ENCODE measurements at places on chromosomes 4 and X. TPM values are rescaled to one million over a fixed set of nuclear protein-coding genes. Genes with fewer than 3 reads are reported as not detected.
A peak's percentile ranks its signal among the peaks of the same experiment; 100 is the strongest.

The GDPD2 gene
- total RNA-seq: not detected

DNA sequence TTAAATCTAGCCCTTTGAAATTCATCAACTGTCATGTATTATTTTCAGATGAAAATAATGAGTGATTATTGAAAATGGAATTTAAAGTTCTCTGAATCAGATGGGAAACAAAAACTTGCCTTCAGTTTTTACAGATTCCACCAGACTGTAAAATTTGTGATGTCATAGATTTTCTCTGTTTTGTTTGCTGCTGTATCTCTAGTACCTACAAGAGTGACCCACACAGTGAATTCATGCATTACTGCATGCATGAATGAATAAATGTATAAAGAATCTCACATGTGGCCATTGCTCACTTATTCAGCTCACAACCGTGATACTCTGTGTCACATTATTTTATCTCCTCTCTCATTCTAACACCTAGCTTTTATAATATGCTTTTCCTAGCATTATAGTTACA lies 532.2 kb upstream of the AGA start:
- no peak for DNase-seq

The RAB9B gene
- 1.4 TPM for total RNA-seq

The CFAP99 gene
- not detected for total RNA-seq

The VSIG4 gene
- total RNA-seq: not detected

- DNase-seq: no peak
Measured at GRCh38 chr4:6183740-6184139, 16.6 kb downstream of the JAKMIP1 start.

DNA sequence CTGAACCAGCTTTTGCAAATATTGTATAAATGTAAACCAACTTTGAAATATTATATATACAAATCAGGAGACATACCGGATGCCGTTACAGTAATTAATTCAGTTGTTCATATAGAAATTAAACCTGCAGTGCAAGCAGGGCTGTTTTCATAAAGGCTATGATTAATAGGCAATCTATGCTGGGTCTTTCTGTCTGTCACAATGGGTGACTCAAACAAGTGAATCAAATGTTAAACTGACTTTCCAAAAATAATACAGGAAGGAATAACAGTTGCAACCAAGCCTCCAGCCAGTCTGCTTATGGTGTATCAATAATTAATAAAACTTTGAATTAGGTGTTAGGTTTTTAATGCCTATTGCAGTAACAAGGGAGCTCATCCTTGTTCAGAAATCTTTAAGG lies 43.9 kb downstream of the GABRB1 start:
- DNase-seq: no peak

The PABPC1L2B gene
- total RNA-seq: not detected

- DNase-seq: no peak
Measured at GRCh38 chr4:183503497-183504063, 1.3 kb upstream of the ING2 start.

- no peak for DNase-seq
Measured at GRCh38 chr4:153489856-153490558, 23.8 kb downstream of the TMEM131L start.

DNA sequence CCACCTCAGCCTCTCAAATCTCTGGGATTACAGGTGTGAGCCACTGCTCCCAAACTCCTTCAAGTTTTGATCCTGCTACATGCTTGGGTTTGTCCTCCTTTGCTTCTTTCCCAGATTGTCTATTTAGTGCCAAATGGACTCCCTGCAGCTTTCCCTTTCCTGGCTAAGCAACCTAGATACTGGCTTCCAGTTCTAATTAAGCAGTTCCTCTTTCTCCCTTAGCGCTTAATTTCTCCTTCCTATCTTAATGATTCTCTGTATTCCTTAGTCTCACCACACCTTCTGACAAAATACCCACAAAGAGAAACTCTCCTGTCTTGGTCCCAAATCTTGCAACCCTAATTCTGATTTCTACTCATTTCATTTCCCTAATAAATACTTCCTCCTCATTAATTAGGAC lies 7.8 kb downstream of the RXFP1 start:
- DNase-seq: no peak

The PAK3 gene
- total RNA-seq: 0.03 TPM

- no peak for DNase-seq
Measured at GRCh38 chrX:151970027-151970426, 4.4 kb downstream of the GABRE start.

- DNase-seq: no peak
Measured at GRCh38 chr4:39032218-39033085, at the start of gene TMEM156. TMEM156 (minus strand) TSS chr4:39032409; CDS start chr4:39032313, 96 bp downstream.

DNA sequence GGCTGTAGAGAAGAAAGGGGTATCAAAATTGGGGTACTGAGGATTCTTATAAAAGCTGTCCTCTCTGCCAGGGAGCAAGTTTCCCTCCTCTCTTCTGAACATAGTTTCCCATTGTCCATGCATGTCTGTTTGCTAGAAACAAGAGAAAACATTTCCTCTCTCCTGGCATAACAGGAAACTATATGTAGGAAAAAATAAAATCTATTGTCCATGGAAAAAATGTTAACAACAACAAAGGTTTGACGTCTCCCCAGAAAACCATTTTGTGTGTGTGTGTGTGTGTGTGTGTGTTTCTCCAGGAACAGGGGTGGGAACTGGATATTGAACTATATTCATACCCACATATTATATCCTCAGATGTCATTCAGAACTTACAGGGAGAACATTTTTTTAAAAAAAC lies 107.2 kb downstream of the GASK1B start:
- no peak for DNase-seq

The CLNK gene
- not detected for total RNA-seq

GRCh38 chrX:153778684-153779101 lies 2.1 kb upstream of the SRPK3 start:
- no peak for DNase-seq

The CXCR3 gene
- total RNA-seq: not detected

DNA sequence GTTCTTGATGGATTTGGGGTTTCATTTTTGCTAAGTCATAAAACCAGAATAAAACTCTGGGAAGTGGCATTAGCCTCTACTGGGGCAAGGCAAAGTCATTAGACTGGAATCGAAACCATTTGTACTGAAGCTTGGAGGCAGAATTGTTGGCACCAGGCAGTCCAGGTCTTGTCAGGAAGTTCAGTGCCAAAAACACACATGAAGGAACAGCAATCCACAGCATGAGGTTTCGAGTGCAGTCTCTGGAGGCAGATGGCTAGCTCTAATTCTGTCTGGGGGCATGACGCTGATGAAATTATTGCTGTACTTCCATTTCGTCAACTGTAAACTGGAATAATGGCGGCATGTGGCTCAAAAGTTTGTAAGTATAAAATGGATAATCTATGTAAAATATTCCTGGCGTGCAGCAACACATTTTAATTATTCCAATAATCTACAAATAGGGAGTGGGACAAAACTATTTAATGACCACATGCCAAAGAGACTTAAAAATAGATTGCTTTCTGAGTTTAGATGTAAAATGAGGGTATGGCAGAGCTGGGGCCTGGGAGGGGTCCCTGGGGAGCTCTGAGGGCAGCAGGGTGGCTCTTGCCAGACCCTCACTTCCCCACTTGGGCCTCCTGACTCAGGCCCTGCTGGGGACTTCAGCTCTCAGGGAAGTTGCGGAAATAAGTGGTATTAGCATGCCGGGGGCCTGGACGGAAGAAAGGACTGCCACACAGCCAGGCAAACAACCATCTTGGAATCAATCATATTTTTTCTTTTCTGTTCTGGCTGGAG lies 18.8 kb upstream of the CENPU start:
- no peak for DNase-seq

- DNase-seq: peak; percentile 65
Measured at GRCh38 chrX:46559062-46559461, 13.8 kb upstream of the ZNF674 start.

DNA sequence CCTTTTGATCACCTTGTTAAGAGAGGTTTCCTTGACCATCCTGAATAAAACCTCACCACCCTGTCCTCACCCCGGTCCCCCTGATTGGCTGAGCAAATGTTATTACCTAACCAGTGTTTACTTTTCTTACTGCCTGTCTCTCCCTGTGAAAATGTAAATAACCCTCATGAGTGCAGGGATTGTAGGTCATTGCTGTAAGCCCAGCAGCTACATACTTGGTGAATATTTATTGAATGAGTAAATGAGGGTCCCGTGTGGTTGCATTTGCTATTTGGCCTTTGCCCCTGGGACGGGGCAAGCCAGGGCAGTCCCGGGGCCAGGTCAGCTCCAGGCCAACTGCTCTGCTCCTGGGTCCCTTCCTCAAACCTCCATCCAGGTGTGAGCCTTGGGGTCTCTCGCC lies 55.5 kb upstream of the CLCN4 start:
- DNase-seq: no peak

GRCh38 chr4:108029731-108030130 lies 40.0 kb downstream of the HADH start:
- no peak for DNase-seq

- peak; percentile 78 for DNase-seq
Measured at GRCh38 chrX:54921427-54922021, 900 bp downstream of the TRO start.

DNA sequence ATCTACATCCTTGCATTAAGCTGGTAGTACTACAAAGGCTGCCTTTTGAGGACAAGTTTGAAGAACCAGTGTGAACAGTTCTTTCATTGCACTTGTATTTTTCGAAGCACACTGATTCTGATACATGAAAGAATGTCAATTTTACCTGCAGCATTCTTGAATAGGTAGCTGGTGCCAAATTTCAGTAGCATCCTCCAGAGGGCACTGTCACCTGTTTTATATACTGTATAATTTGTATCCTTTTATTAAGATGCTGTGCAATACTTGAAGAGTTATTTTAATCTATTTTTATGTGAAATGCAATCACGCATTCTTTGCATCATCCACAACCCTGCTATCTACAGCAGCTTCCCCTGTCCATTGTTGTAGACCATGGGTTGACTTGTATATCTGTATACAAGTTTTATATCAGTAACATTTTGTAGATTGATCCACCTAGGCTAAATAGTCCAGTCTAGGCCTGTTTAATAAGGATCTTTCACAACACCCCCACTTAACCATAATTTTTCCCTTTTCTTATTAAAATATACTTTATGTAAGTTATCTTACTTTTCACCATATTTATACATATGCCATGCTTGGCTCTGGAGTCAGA lies 325.7 kb downstream of the PCDH7 start:
- peak; percentile 57 for DNase-seq

The IQSEC2 gene
- total RNA-seq: 8.4 TPM

DNA sequence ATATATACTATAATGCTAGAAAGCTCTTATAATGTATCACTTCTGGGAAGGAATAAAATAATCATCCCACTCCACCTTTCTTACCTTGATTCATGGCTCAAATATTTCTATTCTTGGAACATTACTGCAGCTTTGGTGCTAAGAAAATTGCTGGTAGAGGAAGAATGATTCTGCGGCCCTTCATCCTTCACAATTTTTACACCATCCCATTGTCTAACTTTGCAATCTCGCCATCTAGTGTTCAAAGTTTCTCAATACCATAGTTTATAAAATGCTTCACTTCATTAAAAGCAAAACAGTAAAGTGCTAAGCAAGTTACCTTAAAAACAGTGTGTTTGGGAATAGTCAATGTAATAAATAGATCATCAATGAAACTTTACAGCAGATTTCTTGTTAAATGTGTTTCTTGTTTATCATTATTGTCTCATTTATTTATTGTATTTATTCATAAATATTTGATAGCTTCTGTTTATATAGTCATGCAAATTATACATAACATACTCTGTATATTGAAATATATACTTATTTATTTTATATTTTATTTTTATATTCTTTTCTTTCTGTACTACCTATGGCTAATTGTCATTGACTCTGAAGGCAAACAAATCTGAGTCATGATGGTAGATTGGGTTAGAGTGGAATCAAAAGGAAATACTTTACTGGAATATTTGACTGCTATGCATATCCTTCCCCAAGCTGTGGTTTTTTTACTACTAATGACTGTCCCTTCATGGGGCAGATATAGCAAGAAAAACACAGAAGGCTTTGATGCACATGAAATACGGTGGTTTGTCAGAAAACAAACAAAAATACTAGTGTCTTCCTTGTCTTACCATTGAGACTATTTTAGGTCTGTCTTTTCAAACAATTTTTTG lies 390.7 kb downstream of the MAPK10 start:
- DNase-seq: peak; percentile 65

- no peak for DNase-seq
Measured at GRCh38 chrX:49122499-49122898, 1.0 kb downstream of the GPKOW start.

DNA sequence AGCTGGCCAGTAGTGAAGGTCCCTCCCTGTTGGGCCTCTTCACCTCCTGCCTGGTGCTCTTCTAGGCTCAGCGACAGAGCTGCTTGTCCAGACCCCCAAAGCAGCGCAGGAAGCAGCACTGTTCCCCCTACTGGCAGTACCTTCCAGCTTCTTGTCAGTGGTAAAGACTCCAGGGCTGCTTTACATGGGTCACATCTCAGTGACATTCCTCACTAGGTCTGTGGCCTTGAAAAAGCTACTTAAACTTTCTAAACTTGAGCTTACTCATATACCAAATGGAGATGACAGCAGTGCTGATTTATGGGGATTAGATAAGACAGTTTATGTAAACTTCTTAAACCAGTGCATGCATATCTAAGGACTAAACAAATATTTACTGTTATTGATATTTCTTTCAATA lies 117.3 kb downstream of the FAT4 start:
- peak; percentile 21 for DNase-seq

DNA sequence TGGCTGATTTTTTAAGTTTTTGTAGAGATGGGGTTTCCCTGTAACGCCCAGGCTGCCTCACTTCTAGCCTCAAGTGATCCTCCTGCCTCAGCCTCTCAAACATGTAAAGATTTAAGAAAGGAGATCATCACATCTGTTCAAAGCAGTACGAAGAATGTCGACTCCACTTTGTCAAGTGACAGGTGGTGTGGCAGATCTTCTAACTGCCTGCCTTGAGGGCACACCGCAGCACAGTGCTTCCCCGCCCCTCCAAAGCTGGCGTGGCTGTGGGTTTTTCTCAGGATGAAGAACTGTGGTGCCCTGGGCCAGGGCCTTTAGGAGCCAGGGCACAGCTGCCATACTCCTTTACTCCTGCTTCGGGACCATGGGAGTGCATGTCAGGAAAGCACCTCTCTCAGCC lies 43.3 kb upstream of the MTNR1A start:
- DNase-seq: no peak

GRCh38 chr4:119135721-119136121 lies at the start of gene MYOZ2:
MYOZ2 (plus strand) TSS chr4:119135832; CDS start chr4:119136526, 694 bp downstream.
- no peak for DNase-seq

DNA sequence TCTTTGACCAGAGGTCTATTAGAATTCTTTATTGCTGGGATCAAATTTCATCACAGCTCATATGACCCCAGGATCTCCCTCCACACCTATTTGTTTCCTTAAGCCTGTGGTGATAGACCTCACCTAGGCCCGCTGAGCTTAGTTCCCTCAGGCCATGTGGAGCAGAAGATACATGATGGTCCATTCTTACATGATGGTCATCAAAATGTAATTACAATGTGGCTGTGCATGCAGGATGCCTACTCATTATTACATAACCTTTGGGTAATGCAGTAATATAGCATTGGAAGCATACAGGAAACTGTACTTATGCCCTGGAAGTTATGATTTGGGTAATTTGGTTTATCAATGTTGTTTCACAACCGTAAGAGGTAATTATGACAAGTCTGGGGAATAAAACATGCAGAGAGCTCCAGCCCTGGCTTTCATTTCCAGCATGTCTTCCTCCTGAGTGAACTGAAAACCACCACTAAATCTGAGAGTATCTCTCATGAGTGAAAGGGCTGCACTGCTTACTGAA lies 67.0 kb upstream of the AGA start:
- no peak for DNase-seq

- no peak for DNase-seq
Measured at GRCh38 chr4:101791182-101791558, 640 bp downstream of the BANK1 start.

- DNase-seq: no peak
Measured at GRCh38 chrX:136829413-136829812, 48.7 kb upstream of the ARHGEF6 start.
